ENCODE measurements at places on chromosomes 1 and 21.
A peak's percentile ranks its signal among the peaks of the same experiment; 100 is the strongest.

- DNase-seq: no peak
Observed at GRCh38 chr1:56063461-56063860, 515.9 kb downstream of the PLPP3 start.

DNA sequence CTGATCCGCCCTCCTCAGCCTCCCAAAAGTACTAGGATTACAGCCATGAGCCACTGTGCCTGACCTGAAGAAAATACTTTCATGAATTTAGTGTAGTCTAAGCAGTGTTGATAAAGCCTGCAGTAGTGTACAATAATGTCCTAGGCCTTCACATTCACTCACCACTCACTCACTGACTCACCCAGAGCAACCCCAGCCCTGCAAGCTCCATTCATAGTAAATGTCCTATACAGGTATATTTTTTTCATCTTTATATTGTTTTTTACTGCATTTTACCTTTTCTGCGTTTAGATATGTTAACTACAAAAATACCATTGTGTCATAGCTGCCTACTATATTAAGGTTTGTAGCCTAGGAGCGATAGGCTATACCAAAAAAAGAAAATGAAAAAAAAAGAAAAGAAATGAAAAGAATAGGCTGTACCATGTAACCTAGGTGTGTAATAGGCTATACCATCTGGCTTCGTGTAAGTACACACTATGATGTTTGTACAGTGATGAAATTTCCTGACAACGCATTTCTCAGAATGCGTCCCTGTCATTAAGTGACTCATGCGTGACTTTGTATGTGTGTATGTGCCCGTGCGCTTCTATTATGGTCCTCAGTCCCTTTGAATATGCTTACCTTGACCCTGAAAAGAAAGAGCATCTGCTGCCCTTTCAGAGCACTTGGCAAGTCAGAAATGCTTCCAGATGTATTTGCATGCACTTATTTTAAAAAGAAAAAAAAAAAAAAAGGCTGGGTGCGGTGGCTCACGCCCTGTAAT is 9.2 kb upstream of the SLAMF8 start:
- DNase-seq: no peak

- no peak for DNase-seq
Observed at GRCh38 chr21:15533618-15534017, 196.2 kb upstream of the USP25 start.

DNA sequence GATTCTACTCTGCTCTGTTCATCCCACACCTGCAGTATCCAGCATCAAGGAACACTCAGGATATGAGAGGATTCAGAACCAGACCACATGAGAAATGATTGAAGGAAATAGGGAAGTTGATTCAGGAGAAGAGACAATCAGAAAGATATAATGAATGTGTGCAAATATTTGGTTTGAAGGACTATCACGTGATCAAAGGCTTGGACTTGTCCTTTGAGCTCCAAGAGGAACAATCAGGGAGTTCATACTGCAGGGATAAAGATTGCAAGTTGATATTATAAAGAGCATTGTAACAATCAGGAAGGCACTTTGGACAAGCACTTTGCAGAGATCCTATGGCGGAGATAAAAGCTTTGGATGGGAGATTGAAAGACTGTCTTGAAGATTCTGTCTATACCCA is 13.9 kb upstream of the PIGM start:
- DNase-seq: no peak

DNA sequence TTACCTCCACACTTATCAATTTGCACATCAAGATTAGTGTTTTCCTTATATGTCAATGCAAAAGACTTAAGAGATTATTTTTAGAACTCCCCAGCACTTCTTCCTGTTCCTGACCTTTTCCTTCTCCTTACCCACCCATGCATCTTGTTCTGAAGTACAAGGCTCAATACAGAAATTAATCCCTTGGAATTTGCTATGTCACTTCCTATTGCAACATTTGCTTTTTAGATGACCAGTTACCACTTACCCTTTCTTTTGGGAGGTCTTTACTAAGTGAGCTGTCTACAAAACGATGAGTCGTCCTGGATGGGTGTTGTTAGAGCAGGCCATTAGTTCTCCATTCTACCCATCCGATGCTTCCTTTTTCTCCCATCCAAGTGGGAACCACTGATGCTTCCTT is 221.2 kb downstream of the FMN2 start:
- DNase-seq: no peak

GRCh38 chr1:241776911-241777310 is 71.1 kb upstream of the EXO1 start:
- no peak for DNase-seq

DNA sequence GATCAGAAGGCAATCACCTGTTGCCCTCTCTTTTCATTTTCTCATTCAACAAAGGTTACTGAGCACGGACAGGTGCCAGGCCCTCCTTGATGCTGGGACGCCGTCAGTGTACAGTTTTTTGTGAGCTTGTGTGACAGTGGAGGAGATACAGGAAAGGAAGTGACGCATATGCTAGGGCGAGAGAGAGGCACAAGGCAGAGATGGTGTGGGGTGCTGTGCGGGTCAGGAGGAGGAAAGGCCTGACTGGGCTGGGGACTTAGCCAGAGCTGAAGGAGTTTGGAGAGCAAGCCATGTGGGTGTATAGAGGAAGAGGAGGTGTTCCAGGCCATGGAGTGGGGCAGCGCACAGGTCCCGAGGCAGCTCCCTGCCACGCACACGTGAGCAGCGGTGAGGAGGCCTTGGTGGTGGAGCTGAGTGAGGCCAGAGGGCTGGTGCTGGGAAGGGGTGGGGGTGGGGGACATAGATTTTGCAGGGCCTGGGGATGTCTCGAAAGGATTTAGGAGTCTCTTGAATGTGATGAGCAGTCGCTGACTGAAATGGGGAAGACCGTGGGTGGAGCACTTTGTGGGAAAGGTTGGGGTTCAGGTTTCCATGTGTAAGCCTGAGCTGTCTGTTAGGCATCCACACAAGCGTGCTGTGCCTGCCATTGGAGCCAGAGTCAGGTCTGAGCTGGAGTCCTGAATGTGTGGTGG is 46.0 kb downstream of the TRAPPC10 start:
- DNase-seq: no peak

DNA sequence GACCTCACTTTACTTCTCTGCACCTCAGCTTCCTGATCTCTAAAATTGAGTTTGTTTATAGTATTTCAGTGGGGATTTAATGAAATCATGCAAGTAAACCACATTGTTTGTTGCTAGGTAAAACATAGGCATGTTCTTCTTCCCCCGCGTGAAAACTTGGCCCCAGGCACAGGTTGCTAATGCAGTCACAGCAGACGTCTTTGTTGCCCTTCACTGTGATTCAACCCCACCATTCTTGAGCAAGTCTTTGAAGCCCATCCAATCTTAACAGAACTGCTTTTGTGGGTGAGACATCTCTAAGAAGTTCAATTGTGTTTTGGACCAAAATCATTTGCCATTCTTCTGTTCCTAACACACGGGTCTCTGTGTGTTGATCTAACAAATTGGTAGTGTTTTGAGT is 185.5 kb downstream of the ZNF281 start:
- DNase-seq: no peak

DNA sequence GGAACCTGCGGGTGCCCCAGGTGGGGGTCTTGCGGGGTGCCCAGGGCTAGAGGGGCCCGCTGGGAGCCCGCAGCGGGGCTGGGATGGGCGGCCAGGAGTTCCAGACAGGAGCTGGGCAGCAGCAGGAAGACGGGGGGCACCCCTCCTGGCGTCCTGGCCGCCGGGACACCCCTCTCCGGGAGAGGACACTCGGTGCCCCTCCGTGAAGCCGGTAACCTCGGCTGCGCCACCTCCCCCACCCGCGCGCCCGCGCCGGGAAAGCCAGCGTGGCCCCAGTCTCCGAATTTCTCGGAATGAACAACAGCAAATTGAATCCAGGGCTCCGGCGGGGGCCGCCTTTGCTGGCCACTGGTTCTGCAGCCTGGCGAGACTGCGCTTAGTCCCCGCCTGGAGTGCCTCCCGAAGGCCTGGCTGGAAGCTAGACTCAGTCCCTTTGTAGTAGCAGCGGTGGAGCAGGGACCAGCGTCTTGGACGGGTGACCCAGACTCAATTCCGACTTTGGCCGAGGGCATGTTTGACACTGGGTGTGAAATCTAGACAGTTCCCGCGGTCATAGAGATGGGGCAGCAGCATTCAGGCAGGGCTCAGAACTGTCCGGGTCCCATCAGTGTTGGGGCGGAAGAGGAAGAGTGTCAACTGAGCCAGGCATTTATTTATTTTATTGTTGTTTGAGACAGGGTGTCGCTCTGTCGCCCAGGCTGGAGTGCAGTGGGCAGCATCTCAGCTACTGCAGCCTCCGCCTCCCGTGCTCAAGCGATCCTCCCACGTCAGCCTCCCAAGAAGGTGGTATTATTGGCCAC is 773 bp downstream of the IFNGR2 start:
- DNase-seq: peak; percentile 84

DNA sequence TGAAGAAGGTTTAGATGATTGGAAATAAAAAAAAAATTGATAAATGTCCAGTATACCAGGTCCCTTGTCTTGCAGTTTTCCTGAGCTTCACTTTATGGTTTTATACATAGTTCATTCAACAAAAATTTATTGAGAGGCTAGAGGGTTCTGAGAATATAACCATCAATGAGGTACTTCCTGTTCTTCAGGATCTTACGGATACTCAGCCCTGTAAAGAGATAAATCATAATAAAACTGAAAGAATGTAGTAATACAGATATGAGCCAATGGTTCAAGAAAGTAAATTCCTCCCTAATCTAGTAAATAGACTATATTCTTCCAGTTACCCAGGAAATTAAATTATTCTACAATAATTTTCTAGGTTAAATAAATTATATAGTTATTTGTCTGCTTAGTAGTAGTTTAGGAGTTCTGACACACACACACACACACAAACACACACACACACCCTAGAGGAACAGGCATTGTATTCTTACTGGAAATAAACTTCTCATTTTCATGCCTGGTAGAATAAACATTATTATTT is 70.4 kb upstream of the HMCN1 start:
- DNase-seq: no peak

GRCh38 chr1:171595324-171595723 is 26.7 kb upstream of the MYOCOS start:
- no peak for DNase-seq

GRCh38 chr1:94027721-94028515 is 93.0 kb downstream of the ABCA4 start:
- no peak for DNase-seq

DNA sequence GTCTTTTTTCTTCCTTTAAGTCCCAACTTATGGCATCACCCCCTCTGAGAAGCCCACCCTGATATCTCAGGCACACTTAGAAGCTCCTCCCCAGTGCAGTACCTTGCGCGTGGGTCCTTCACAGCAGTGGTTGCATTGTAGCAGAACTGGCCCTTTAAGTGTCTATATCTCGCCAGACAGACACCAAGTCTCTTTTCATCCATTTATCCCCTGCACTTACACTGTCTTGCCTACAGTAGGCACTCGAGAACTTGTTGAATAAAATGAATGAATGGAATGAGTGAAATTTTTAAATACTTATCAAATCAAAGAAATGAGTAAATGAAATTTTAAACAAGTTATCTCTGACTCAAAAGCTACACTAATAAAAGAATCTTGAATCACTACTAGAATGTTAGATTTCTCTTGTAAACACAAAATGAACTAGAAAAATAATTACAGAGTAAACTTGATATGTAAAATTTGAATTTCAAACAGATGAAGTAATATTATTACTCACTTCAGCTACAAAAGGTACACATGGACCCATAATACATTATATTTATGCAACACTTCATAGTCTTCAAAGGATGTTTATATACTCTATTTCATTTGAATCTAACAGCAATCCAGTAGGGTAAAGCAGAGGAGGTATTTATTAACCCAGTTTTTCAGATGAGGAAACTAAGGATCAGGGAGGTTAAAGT is 54.7 kb upstream of the MAN1A2 start:
- DNase-seq: no peak

DNA sequence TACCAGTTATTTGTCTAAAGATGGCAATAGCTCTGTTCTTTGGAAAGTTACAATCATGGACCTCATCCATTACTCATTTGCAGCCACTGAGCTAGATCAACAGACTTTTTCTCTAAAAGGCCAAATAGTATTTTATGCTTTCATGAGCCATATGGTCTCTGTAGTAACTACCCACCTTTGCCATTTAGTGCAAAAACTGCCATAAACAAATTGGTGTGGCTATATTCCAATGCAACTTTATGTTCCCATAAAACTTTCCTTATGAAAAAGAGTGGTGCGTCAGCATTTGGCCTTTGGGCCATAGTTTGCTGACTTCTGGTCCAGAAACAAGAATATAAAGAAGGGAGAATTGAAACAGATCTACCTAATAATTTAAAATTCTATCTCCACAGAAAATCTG is 20.1 kb upstream of the KCTD3 start:
- peak; percentile 3 for DNase-seq

GRCh38 chr1:112676543-112676942 is 2.1 kb downstream of the MOV10 start:
- no peak for DNase-seq

DNA sequence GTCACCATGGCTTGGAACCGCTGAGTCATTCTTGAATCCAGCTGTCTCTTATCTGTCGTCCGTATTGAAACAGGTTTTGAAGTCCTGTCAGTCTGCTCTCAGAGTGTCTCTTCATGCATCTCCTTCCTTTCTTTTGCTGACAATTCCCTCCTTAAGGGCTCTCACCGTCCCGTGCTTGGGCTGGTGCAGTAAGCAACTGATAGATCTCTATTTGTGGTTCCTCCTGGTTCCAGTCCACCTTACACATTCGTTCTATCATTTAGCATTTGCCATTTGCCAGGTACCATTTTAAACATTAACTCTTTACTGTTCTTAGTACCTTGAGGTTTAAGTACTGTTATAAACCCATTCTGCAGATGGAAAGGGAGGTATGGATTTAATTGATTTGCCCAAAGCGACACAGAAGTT is 88.9 kb downstream of the DYRK1A start:
- no peak for DNase-seq

GRCh38 chr1:15083578-15083977 is 70.0 kb upstream of the TMEM51 start:
- no peak for DNase-seq

GRCh38 chr1:3914331-3914851 is 14.3 kb upstream of the C1orf174 start:
- DNase-seq: no peak

DNA sequence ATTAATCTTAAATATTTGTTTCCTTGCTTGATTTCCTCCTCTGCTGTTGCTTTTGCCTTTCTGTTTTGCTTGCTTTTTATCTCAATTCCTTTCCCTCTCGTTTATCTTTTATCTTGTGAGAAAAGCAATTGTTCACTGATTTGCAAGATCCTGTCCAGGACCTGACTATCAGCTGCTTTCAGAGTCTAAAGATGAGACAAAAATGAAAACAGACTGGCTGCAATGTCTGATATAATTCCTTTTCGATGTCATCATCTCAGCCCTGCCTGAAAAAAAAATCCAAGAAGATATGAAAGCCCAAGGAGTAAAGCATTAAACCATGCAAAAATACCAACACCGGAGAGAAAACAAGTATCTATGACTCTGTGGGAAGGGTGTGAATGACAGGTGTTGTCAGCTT is 225.5 kb downstream of the PATJ start:
- DNase-seq: no peak

GRCh38 chr1:224779536-224779935 is 149.9 kb upstream of the DNAH14 start:
- DNase-seq: no peak

- no peak for DNase-seq
Observed at GRCh38 chr1:29954591-29954990, 718.3 kb downstream of the PTPRU start.

GRCh38 chr1:170593173-170594011 is 61.4 kb downstream of the GORAB start:
- DNase-seq: no peak

- no peak for DNase-seq
Observed at GRCh38 chr1:118118469-118118868, 66.6 kb downstream of the SPAG17 start.

- DNase-seq: no peak
Observed at GRCh38 chr1:117894078-117894477, 35.3 kb downstream of the GDAP2 start.

- DNase-seq: no peak
Observed at GRCh38 chr1:243964915-243965314, 86.2 kb upstream of the ZBTB18 start.

All from right kidney (tissue), 9 donors.